NCI-H1048 (cell line): ENCODE measurements at places on chromosomes 16 and 17.

- no peak for DNase-seq
Observed at GRCh38 chr16:3101841-3102470, 2.9 kb upstream of the ZSCAN10 start.

- no peak for DNase-seq
Observed at GRCh38 chr17:32558326-32558955, 71.6 kb downstream of the CDK5R1 start.

DNA sequence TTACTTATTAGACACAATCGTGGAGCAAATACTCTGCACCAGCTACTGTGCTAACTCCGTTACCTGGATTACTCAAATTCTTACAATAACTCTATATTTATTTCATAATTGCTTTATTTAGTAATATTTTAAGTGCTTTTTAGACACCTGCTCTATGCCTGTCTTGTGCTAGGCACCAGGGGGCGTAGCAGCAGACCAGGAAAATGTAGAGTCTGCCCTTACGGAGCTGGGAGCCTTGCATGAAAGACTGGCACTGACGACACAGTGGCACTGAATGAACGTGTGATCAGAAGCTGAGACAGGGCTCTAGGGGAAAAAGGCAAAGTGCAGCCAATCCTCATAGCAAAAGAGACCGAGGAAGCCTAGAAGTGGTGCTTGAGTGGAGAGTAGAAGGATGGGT is 486.5 kb downstream of the CDH13 start:
- DNase-seq, result no peak

DNA sequence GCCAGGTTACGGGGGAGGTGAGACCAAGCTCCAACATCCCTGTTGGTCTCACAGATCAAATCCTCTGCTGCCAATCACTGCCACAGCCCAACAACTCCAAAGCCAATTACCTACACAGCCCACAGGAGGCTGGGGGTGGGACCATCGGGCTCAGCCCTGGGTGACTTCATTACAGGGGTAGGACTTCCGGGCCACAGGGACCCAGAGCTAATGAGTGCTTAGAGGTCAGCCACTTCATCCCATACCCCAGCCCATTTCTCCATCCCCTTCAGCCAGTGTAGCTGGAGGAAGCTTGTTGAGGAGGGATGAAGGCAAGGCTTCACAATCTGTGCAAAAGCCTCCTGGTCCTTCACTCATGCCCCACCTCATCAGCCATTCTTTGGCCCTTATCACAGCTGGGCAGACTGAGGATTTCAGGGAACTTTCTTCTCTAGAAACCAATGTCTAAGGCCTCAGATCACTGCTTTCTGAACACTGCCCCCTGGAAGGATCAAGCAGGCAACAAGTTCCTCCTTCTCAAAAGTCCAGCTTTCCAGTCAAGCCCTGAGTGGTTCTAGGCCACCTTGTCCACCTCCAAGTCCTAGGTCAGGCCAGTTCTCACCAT is 5.8 kb downstream of the FOXN1 start:
- DNase-seq, result no peak
